ENCODE measurements at places on chromosomes 12 and 14.

GRCh38 chr12:15852383-15852782, 29.8 kb upstream of the STRAP start:
- no peak for DNase-seq

GRCh38 chr14:48275301-48275700, 599.9 kb upstream of the MDGA2 start:
- no peak for DNase-seq

GRCh38 chr14:51395361-51395849, 155.4 kb downstream of the TMX1 start:
- no peak for DNase-seq

DNA sequence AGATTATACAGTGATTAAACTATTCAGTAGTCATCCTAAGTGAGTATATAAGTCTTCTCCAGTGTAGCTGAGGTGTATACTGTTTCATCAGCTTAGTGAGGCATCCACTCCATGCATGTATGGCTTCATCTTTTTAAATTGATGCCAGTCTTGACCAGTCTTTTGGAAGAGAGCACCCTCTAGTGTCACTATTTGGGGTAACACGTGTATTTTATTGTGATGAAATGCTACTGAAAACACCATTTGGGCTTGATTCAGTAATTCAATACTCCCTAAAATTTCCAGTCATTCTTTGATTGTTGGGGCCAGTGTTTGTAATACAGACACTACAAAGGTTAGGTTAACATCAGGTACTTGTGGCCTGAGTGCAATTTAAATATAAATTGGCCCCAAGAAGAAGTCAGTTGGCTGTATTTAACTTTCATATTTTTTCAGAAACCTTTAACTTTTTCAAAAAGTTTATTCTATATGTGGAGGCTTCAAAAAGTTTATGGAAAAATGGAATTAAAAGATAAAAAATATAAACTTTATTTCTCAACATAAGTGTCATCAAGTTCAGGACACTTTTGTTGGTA, 35.3 kb downstream of the MIPOL1 start:
- DNase-seq = no peak

- no peak for DNase-seq
These were observed 90.5 kb downstream of the SLC2A13 start for GRCh38 chr12:40015345-40015744.

DNA sequence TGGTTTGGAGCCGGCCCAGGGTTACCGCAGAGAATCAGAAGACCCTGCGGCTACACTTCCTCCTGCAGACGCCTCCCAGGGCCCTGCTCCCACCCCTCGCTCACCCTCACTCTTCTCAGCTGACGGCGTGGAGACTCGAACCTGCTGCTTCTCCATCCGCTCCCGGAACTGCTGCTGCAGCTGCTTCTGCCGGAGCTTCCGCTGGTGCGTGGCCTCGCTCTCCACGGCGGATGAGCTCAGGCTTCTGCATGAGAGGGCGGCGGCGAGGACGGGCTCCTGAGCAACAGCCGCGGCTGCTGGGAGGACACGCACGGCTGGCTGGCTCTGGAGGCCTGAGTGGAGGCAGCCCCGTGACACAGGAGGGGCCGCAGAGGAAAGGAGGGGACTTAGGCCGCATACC, 33.3 kb downstream of the RAD52 start:
- DNase-seq = no peak

DNA sequence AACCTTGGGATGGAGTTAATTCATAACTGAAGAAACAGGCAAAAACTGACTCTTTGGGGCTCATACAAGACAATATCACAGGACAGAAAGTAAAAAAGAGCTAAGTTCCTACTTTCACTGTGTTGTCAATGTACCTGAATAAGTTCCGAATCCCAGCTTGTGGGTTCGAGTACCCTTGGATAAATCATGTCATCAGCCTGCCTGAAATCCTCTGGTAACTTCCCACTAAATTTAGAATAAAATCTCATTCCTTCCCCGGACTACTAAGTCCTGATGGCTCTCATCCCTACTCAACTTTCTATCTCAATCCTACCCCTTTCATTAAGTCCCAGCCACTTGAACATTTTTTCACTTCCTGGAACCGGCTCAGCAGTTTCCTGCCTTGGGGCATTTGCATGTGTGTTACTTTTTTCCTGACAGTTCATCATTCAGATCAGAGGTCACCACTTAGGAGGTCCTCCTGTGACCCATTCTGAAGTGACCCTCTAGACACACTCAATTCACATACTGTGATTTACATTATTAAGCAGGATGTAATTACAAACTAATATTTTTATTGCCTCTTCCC, 12.7 kb downstream of the ERP29 start:
- DNase-seq = no peak

GRCh38 chr12:64145226-64145625, 76.9 kb downstream of the KICS2 start:
- no peak for DNase-seq

GRCh38 chr14:55117803-55118441, 11.1 kb upstream of the LGALS3 start:
- DNase-seq = no peak

DNA sequence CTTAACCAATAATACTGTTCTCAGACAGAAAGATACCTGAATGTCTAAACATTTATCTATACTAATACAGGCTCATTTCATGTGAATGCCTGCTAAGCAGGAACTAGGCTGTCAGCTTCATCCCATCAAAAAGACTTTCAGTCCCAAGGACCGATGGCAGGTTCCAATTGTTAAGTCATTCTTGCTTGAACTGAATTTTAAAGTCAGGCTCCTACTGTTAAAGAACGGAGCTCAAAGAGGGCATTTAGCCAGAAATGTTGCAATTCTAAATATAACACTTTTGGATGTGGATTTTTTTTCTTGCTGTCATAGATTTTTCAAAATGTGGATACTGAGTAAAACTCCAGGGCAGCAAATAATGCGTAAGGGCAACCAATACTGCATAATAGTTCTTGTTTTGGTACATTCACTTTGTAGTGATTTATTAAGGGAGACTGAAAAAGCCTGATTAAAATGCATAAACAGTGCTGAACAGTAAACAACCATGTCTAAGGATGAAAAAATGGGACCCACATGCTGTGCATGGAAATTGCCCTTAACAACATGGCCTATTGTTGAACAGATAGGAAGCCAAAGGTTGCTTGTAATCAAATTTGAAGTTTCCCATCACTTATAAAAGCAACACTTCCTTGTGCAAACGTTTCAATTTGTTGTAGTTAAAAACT, 38.6 kb upstream of the DBX2 start:
- no peak for DNase-seq

- no peak for DNase-seq
These were observed 101.4 kb downstream of the PAPOLA start for GRCh38 chr14:96603350-96604255.

DNA sequence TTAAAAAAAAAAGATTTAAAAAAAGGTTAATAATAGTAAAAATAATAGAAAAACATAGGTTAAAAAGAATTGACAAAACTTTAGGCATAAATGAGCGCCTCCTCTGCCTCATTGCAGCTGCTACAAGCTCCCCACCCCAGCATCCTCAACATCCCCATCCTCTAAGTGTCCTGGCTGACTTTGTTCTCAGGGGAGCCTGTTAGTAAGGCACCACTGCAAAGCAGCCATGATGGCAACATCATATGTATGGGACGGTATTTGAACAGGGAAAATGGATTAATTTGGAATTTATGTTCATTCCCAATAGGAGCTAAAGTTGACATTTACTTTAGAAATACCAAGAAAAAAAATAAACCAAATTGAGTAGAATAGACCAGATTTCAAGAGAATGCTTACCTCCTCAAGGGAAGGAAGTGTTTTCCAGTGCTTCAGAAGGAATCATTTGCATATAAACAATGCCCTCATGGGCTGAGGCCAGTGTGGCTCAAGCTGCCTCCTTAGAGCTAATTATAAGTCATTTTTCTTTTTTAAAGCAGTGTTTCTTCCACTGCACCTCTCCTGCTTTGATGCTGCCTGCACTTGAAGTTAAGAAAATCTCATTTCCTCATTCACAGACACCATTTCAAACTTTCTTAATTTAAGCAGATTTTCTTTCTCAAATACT, 59.6 kb downstream of the DACT1 start:
- DNase-seq = no peak

DNA sequence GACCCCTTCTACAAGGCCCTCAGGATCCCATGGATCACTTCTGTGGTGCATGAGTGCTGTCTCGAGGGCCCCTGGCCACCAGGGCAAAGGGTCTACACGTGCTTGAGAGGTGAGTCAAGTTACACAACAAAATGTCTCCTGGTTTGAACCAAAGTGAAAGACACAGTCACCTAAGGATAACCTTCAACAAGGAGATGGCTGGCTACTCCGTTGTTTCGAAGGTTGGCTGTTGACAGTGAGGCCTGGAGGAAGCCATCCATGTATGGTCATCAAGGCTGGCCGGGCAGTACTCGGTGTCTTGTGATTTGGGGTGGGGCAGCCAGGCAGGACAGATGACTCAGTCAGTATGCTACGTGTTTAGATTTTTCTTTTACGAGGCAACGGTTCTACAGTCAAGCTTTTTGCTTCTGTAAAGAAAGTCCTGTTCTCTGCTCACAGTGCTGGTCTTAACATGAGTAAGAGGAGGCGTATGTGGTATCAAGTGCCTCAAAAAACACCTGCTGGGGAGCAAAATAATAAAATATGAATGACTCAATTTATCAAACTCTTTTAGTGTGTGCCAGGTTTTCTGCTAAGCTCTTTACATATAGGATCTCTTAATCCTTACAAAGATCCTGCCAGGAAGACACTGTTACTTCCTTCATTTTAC, 18.0 kb upstream of the NT5DC3 start:
- DNase-seq = no peak

Measured in anterior cingulate cortex (tissue), 58 donors.